Activated naive CD8-positive, alpha-beta T cell treated with anti-CD3 and anti-CD28 coated beads, Interleukin-2, amount 10 ng/mL, durations not matched to agents 7 days and 5 days (primary cell): ENCODE measurements at places on chromosomes 13 and 19. TPM values are rescaled to one million over a fixed set of nuclear protein-coding genes. Genes with fewer than 3 reads are reported as not detected.

GRCh38 chr13:61258185-61258584 lies 157.5 kb downstream of the PCDH20 start:
- H3K4me1 ChIP-seq: no peaks in the 10 kb centered on the region
- no peak for DNase-seq

DNA sequence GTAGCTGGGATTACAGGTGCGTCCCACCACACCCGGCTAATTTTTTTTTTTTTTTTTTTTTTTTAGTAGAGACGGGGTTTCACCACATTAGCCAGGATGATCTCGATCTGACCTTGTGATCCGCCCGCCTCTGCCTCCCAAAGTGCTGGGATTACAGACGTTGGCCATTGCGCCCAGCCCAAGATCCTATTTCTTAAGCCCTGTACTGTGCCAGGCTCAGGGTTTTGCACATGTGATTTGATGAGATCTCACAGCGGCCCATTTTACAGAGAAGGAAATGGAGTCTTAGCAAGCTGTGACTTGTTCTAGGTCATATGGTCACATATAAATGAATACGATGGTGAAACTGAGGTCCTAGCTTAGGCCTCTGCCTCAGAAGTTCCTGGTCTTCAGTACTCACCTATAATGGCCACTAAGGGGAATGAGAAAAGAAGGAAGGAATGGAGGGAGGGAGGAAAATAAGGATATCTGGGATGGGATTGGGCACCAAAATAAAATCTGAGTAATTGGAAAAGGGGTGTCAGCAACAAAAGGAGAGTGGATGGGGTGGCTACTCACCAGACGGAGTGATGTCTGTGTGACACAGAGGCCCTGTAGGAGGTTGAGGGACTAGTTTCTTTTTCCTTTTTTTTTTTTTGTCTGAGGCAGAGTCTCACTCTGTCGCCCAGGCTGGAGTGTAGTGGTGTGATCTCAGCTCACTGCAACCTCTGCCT lies 1.3 kb downstream of the OSCAR start:
- H3K27me3 ChIP-seq: peaks cover 5% of the 10 kb centered on the region
- no peak overlapping the region for H3K4me3 ChIP-seq
- peaks cover 13% of the 10 kb centered on the region for H3K4me1 ChIP-seq
- no peaks in the 10 kb centered on the region for H3K36me3 ChIP-seq
- H3K27ac ChIP-seq: no peak overlapping the region
- no peak for DNase-seq

DNA sequence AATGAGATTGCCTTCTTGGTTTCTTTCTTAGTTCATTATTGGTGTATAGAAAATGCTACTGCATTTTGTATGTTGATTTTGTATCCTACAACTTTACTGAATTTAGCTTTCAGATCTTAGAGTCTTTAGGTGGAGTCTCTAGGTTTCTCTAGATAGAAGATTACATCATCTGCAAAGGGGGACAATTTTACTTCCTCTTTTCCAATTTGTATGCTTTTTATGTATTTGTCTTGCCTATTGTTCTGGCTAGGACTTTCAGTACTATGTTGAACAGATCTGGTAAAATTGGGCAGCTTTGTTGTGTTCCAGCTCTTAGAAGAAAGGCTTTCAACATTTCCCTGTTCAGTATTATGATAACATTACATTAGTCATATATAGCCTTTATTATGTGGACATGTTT lies 101.0 kb upstream of the SPRY2 start:
- no peaks in the 10 kb centered on the region for H3K36me3 ChIP-seq
- H3K27me3 ChIP-seq: peaks cover 2% of the 10 kb centered on the region
- H3K4me3 ChIP-seq: no peak overlapping the region

DNA sequence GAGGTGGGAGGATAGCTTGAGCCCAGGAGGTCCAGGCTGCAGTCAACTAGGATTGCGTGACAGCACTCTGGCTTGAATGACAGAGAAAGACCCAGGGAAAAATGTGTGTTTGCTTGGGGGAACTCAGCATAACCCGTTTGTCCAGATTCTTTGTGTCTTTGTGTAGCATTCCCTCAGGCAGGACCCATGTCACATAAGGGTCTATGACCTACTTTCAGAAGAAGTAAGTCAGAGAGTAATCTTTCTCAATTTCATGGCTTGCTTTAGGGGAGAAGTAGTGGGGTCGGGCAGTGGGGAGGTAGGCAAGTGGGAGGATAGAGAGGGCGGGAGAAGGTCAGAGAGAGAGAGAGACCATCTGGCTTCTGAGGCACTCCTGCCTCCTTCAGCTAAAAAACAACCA lies 11.9 kb upstream of the PSPC1 start:
- DNase-seq: no peak
- H3K36me3 ChIP-seq: peaks cover 4% of the 10 kb centered on the region
- no peak overlapping the region for H3K27ac ChIP-seq
- H3K4me1 ChIP-seq: no peaks in the 10 kb centered on the region

DNA sequence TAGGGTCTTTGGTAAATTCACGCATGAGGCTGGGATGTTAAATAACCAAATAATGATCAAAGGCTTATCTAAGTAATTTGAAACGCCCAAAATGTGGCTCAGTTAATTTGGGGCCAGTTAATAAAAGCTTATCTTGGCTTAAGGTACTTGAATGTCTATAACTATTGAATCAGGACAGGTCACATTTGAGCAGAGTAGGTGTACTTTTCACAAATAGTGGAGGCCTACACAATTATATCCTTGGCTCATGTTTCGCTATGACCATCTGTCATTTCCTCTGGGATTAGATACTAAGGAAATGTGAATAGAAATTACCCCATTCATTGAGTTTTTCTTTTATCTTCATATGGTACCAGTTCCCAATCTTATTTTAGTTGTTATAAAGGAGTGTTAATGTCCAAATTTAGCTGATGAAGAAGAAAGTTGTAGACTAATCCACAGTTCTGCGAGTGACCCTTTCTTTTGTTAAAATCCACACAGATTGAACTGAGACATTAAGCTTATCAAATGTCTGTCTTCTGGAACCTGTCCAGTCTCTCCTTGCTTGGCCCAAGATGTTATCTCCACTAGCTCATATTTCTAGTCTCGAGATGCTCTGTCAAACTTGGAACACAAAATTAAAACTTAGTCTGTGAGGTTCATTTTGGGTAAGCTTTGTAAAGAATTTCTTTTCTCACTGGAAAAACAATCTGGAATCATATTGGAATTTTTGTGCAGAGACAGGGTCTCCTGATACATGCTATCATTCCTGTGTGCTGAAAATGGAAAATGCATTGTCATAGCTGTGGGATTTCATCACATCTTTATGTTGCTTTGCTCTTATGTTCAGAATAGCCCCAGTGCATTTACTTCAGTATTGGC lies 31.0 kb downstream of the SLAIN1 start:
- no peaks in the 10 kb centered on the region for H3K27me3 ChIP-seq
- H3K27ac ChIP-seq: no peak overlapping the region
- no peak for DNase-seq
- H3K36me3 ChIP-seq: peaks cover 55% of the 10 kb centered on the region
- peaks cover 41% of the 10 kb centered on the region for H3K4me1 ChIP-seq

GRCh38 chr13:46751811-46752635 lies 44.9 kb downstream of the ESD start:
- no peaks in the 10 kb centered on the region for H3K27me3 ChIP-seq
- peak overlapping the region; percentile 95 for H3K27ac ChIP-seq
- H3K4me3 ChIP-seq: peak overlapping the region; percentile 80
- peaks cover 38% of the 10 kb centered on the region for H3K4me1 ChIP-seq

DNA sequence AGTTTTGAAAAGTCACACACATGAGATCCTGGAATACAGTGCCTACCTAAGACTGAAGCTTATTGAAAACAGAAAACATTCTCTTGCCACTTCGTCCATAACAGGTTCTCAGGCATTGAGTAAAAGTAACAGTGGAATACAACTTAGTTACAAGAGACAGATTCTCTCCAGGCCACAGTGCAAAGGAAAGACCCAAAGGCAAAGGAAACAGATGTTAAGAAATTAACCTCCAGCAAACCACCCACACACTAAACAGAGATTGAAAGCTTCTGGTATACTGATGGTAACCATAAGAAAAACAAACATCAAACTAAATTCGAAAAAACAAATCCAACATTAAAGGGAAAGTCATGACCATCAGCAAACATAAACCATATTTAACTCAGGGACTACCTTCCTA lies 914.7 kb downstream of the SLITRK5 start:
- H3K27me3 ChIP-seq: no peaks in the 10 kb centered on the region
- no peak overlapping the region for H3K4me3 ChIP-seq
- H3K4me1 ChIP-seq: peaks cover 2% of the 10 kb centered on the region
- no peak overlapping the region for H3K27ac ChIP-seq

GRCh38 chr13:31213651-31214289 lies 14.0 kb downstream of the B3GLCT start:
- peaks cover 3% of the 10 kb centered on the region for H3K36me3 ChIP-seq
- peaks cover 7% of the 10 kb centered on the region for H3K4me1 ChIP-seq
- H3K4me3 ChIP-seq: no peak overlapping the region
- H3K27me3 ChIP-seq: no peaks in the 10 kb centered on the region
- H3K27ac ChIP-seq: no peak overlapping the region
- DNase-seq: no peak

GRCh38 chr13:109698779-109699178 lies 87.6 kb downstream of the IRS2 start:
- peaks cover 6% of the 10 kb centered on the region for H3K4me1 ChIP-seq
- DNase-seq: no peak
- H3K4me3 ChIP-seq: no peak overlapping the region
- no peaks in the 10 kb centered on the region for H3K36me3 ChIP-seq
- H3K27ac ChIP-seq: no peak overlapping the region
- peaks cover 22% of the 10 kb centered on the region for H3K27me3 ChIP-seq

- peak overlapping the region; percentile 13 for H3K4me3 ChIP-seq
- DNase-seq: peak; percentile 85
- peaks cover 16% of the 10 kb centered on the region for H3K27me3 ChIP-seq
- peaks cover 7% of the 10 kb centered on the region for H3K4me1 ChIP-seq
- H3K36me3 ChIP-seq: no peaks in the 10 kb centered on the region
These were observed 878 bp upstream of the ADAMTSL5 start for GRCh38 chr19:1513499-1514294.

DNA sequence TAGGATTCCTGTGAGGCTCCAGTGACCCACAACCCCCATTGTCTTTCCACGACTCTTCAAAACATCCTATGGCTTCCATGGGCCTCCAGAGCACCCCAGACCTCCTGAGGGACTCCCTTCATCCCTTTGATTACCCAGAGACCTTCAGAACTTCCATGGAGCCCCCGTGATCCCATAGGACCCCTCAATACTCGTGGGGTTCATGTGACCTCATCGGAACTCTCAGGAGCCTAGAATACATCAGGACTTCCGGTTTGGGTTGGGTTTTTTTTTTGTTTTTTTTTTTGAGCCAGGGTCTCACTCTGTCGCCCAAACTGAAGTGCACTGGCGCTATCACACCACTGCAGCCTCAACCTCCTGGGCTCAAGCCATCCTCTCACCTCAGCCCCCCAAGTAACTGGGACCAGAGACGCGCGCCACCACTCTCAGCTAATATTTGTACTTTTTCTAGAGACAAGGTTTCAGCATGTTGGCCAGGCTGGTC lies 774 bp downstream of the ALDH16A1 start:
- H3K36me3 ChIP-seq: peaks cover 19% of the 10 kb centered on the region
- H3K4me3 ChIP-seq: peak overlapping the region; percentile 100
- H3K27ac ChIP-seq: peak overlapping the region; percentile 100
- no peaks in the 10 kb centered on the region for H3K27me3 ChIP-seq
- H3K4me1 ChIP-seq: peaks cover 32% of the 10 kb centered on the region

DNA sequence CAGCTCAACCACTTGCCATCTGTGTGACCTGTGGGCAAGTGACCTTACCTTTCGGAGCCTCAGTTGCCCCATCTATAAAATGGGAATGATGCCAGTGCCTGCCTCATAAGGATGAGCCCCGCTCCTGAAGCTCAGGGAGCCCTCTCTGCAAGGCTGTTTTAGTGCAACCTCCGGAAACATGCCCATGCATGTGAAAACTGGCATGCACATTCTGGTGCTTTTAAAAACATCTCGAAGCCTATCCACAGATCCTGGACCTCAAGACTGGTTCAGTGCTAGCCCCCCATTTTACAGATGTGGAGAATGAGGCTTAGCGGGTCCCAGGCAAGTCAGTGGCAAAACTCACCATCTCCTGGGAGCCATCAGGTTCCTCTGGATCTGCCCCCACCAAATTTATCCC lies 5.6 kb downstream of the CADM4 start:
- H3K27ac ChIP-seq: no peak overlapping the region
- no peaks in the 10 kb centered on the region for H3K36me3 ChIP-seq
- H3K4me1 ChIP-seq: peaks cover 5% of the 10 kb centered on the region
- no peak for DNase-seq
- no peak overlapping the region for H3K4me3 ChIP-seq

CGB3 gene
- not detected for total RNA-seq

PLIN5 gene
- 1.1 TPM for total RNA-seq
